Activated CD8-positive, alpha-beta memory T cell treated with anti-CD3 and anti-CD28 coated beads for 24 hours (primary cell): ENCODE measurements at places on chromosomes 16 and 17.

GRCh38 chr17:4304417-4305027 is 40.7 kb upstream of the ANKFY1 start:
- peak; percentile 68 for DNase-seq

GRCh38 chr16:1917665-1918350 is 407 bp downstream of the HS3ST6 start:
- no peak for DNase-seq

- no peak for DNase-seq
Observed at GRCh38 chr16:27483088-27483437, 66.7 kb downstream of the GTF3C1 start.

DNA sequence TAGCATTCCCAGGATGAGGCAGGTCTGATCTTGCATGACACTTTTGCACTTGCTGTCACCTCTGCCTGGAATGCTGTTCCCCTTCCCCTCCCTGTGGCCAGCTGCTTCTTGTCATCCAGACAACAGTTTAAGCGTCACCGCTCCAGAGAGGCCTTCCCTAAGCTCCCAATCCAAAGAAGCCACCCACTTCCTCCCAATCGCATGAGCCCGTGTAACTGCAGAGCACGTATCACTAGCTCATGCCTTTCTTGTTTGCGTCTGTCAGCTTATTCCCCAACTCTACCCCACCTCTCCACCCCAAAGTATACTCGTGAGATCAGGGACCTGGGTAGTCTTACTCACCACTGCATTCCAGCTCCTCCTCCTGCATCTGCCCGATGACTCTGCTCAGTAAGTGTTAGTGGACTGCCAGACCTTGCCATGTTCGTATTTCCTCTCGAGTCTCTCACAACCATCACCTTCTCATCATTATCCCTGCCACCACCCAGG is 92.8 kb downstream of the GAS7 start:
- no peak for DNase-seq

DNA sequence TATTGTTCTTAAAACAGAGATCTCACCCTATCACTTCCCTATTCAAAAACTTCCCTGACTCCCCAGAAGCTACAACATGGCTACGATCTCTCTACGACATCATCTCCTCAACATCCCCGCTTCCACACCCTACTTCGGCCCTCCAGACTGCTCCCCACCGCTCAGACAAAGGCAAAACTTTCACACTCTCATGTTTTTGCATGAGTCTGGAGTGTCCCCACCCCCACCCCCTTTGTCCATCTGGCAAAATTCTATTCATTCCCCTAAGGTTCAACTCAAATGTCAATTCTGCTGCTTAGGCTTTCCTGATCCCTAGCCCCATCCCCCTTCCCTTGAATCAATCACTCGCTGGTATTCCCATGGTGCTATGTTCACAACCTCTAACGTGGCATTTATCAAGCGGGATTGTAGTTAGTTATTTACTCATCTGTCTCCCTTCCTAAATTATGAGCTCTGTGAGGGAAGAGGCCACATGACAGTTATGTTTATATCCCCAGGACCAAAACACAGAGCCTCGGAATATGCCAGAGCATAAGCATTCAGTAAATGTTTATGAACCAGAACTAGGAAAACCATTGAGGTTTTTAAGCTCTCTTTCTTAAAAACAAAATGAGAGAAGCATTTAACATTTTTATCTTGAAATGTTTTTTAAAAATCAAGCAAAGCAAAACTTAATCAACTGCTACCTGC is 55.9 kb downstream of the STX8 start:
- no peak for DNase-seq

DNA sequence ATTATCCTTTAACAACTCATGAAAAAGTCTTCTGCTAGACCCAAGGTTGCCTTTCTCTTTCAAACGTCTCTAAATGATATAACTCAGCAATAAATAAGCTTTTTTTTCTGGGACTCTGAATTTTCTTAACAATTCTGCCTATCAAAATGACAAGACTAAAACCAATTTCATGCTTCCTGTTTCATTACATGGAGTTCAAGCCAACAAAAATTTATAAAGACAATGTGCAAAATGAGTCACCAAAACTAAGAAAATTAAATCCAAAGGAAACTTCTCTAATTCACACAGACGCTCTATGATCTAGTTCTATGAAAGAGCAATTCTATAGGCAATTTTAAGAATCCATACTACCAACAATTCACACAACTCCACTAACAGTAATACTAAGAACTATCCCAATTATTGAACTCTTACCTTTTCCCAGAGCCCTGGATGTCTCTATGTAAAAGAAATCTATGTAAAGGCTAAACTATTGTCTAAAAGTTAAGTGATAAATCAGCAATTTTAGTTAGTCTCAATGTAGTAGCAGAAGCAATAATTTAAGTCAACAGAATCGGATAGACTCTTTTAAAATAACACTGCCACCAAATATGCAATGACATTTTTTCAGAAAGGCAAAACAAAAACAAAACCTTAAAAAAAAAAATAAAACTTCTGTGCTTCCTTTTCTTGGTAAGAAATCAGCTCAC is 44.2 kb downstream of the ZZEF1 start:
- DNase-seq, result no peak

DNA sequence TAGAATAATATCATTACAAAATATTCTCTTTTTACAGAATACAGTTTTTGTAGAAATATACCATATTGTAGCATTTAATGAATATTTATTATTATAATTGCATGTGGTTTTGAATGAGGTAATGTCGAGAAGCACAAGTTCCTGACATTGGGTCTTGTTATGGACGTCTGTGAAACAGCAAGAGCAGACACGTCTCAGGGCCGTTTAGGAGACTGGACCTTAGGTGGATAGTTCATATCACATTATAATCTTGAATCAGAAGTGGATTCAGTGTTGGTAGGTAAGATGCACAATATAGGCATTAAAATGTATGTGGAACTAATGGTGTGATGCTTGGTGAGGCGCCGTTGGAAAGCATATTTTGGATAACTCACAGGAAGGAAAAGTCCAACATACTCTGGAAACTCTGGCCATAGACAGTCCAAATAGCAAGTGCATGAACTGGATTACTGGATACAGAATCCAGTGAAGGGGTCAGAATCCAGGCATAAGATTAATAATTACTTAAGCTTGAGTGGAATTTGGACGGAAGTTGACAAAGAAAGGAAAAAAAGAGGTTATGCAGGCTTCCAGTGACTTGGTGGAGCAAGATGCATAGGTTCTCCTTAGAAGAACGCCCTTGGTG is 17.2 kb downstream of the ABCA8 start:
- no peak for DNase-seq

GRCh38 chr16:66382966-66383299 is 16.4 kb downstream of the CDH5 start:
- no peak for DNase-seq

- no peak for DNase-seq
Observed at GRCh38 chr17:56392321-56392720, 201.2 kb upstream of the NOG start.
